ENCODE measurements at places on chromosomes 7 and 10. TPM values are rescaled to one million over a fixed set of nuclear protein-coding genes. Genes with fewer than 3 reads are reported as not detected.

Gene OR2A12
- not detected for total RNA-seq

Gene ATP5F1C
- 244 TPM for total RNA-seq

Gene PPP1R3C
- 5.4 TPM for total RNA-seq

Gene BTBD16
- total RNA-seq: 0.29 TPM

Gene HACD1
- 16.4 TPM for total RNA-seq

Gene FAM25C
- not detected for total RNA-seq

Gene PNLIPRP1
- total RNA-seq: not detected
